ENCODE measurements at places on chromosomes 4 and X.

DNA sequence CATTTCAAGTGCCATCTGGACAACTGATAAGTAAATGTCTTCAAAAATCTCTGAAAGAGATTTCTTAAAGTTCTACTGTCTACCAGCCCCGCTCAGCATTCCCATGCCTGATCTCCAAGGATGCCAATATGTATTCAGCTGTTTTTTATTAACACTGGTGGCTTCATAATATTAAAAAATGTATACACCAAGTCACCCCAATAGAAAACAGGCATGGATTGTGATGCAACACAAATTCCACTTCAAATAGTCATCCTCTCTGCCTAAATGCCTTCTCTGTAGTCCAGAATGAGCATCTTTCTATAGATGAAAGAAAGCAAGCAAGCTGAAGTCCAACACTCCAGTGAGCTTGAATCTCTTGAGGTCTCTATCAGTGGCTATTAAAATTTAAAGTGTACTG is 152.2 kb upstream of the PPARGC1A start:
- DNase-seq = no peak

DNA sequence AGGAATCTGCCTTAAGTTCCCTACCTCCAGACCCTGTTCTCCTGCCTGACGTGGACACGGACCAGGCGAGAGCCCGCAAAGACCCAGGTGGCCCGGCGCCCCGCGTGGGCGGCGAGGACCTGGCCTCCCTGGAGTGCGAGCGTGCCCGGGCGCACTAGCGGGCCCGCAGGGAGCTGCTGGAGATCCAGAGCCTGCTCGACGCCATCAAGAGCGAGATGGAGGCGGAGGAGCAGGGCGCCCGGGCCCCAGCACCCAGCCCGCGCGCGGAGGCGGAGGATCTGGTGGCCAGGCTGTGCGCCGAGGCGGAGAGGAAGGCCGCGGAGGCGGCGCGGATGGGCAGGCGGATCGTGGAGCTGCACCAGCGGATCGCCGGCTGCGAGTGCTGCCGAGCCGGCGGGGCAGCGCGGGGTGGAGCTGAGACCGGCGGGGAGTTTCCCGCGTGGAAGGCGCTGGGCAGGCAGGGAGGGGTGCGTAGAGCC is 18.2 kb downstream of the MRFAP1 start:
- no peak for DNase-seq

GRCh38 chr4:185742766-185743165 is 69.2 kb downstream of the SORBS2 start:
- no peak for DNase-seq

DNA sequence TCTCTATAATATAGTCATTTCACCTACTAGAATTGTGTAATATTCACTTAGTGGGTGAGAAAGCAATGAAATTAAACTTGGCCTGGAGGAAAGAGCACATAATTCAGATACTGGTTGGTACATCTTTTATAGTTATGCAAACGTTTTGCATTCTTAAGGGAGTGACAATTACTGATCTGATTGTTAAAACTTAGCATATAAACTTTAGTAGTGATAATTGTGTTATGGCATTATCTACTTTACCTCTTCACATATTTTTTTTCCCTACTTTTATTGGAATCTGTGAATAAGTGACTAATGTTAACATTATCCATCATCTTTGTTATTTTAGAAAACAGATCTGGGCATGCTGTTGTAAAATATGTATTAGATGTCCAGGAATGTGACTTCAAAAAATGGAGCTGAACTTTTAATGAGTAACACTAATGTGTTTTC is 217.4 kb upstream of the GIMD1 start:
- DNase-seq = no peak

GRCh38 chr4:38152721-38153386 is 192.7 kb downstream of the PTTG2 start:
- no peak for DNase-seq

Measured in GM13976 (cell line).